CD4-positive, alpha-beta T cell treated with Interleukin-12 subunit alpha and Interleukin-12 subunit beta, for 1 hour (primary cell): ENCODE measurements at places on chromosomes 3 and 15.
A peak's percentile ranks its signal among the peaks of the same experiment; 100 is the strongest.

- no peak for DNase-seq
Observed at GRCh38 chr3:33991673-33992072, 193.2 kb downstream of the PDCD6IP start.

GRCh38 chr15:84949845-84950569, 31.6 kb upstream of the PDE8A start:
- DNase-seq, result no peak

GRCh38 chr3:50436114-50436674, 67.2 kb downstream of the CACNA2D2 start:
- peak; percentile 82 for DNase-seq

DNA sequence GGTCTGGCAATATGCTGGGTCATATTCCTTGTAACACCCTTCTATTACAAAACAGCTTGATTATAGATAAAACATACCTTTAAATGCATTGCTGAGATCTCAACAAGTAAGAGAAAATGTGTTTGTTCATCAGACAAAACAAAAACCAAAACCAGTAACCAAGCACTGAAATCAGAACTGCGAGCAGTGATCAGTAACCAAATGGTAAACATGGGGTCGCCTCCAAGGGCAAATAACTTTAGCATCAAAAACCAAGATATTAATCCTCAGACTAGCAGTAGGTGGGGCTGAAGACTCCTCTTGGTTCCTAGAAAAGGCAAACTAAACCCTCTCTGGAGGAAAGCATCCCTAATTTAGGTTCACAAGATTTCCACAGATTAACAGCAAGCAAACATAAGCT, 6.6 kb upstream of the HESX1 start:
- no peak for DNase-seq

DNA sequence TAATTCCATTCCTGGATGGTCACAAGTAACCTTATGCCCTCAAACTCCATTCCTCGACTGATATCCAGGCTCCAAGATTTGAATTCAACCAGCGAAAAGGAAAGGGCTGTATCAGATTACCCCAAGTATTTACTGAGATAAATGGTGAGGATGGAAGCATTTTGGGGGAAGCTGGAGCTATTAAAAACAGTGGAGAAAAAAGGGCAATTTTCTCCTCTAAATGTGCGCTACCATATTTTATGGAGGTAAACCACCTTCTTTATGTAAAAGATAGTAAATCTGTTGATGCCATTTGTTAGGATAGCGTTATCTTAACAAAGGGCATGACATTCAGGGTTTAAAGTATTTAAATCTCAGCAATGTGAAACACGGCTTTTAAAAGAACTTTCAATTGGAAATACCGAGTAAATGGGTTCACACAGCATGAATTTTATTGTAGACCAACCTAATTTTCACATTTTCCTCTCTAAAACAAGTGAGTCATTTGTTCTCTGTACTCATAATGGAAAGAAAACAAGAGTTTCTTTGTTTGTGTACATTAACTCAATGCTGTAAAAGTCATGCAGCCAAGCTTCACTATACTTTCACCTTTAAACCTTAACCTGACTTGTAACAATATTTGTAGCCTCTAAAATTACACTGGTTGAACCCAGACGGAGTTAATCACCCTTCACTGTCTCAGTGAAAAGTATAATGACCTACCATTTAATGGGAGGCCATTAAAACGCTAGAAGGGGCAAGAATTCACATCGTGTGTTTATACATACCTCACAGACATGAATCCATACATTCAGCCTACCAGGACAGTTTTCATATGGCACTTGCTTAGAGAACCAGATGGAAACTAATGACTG, 773.4 kb downstream of the ROBO1 start:
- DNase-seq, result no peak

- DNase-seq, result no peak
Observed at GRCh38 chr15:77144492-77145070, 73.7 kb upstream of the TSPAN3 start.

- no peak for DNase-seq
Observed at GRCh38 chr15:93895976-93896770, 335.2 kb upstream of the MCTP2 start.

GRCh38 chr3:88668180-88668579, 439.2 kb upstream of the EPHA3 start:
- no peak for DNase-seq

GRCh38 chr15:30023798-30024295, 58.9 kb upstream of the GOLGA8J start:
- no peak for DNase-seq

- no peak for DNase-seq
Observed at GRCh38 chr3:37992271-37993066, 1.9 kb downstream of the VILL start.

DNA sequence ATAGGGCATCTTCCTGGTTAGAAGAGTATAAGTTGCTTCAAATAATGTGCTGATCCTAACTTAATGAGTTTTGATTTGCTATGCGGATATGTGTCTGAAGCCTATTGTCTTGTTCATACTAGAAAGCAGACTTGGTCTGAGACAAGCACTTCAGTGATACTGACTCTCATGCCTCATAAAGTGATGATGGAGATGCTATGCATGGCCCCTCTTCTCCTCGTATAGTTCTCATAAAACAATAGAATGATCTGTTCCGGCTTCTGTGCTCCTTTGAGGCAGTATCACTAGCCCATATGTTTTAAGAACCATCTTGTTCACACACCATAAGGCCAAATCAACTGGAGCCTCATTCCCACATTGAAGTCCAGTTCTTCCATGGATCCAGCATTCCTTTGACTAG, 222.1 kb downstream of the LRTM1 start:
- DNase-seq, result no peak

- no peak for DNase-seq
Observed at GRCh38 chr15:50718700-50719125, 32.1 kb upstream of the TRPM7 start.

- no peak for DNase-seq
Observed at GRCh38 chr3:139909811-139910210, 25.2 kb upstream of the CLSTN2 start.

GRCh38 chr3:22843854-22844253, 359.3 kb upstream of the UBE2E2 start:
- no peak for DNase-seq

GRCh38 chr3:24622138-24622537, 127.5 kb upstream of the THRB start:
- DNase-seq, result no peak

DNA sequence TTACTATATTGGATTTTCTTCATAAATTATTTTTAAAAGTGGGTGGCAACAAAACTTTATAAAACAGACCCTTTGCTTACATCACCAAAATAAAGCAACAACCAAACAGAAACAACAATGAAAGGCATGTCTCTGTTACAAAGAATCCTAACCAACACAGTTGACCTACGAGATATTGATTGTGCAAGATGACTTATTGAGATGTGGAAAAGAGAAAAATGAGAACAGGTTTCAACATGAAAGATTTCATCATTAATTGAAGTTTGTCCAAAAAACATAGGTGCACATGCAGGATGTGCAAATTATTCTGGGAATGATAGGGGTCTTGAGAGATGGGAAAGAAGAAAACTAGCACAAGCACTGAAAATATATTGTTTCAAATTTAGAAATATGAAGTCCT, 9.0 kb downstream of the GMNC start:
- no peak for DNase-seq

- no peak for DNase-seq
Observed at GRCh38 chr3:10615715-10616114, 110.3 kb upstream of the ATP2B2 start.

GRCh38 chr3:136783708-136784191, 31.6 kb upstream of the STAG1 start:
- no peak for DNase-seq

GRCh38 chr3:123138839-123139444, 62.8 kb upstream of the SEC22A start:
- DNase-seq, result no peak

GRCh38 chr3:106850437-106850836, 526.8 kb upstream of the CCDC54 start:
- DNase-seq, result no peak

GRCh38 chr3:65443739-65444446, 594.8 kb downstream of the MAGI1 start:
- DNase-seq, result no peak

DNA sequence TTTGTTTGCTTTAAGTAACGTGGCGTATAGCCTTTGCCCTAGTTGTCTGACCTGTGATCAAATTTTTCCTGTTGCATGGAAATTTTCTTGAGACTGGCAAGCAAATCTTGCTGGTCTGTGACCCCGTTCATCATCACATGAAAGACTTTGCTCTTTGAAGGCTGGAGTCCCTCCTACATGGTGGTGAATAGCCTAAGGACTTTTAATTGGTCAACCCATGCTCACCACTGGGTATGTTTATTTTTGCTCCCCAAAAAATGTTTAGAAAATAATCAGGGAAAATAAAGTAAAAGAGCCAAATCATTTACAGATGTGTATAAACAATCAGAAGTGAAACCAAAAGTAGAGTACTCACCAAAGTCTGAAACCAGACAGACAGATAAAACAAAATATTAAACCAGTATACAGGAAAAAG, 1075.3 kb upstream of the ALCAM start:
- DNase-seq, result peak; percentile 5

DNA sequence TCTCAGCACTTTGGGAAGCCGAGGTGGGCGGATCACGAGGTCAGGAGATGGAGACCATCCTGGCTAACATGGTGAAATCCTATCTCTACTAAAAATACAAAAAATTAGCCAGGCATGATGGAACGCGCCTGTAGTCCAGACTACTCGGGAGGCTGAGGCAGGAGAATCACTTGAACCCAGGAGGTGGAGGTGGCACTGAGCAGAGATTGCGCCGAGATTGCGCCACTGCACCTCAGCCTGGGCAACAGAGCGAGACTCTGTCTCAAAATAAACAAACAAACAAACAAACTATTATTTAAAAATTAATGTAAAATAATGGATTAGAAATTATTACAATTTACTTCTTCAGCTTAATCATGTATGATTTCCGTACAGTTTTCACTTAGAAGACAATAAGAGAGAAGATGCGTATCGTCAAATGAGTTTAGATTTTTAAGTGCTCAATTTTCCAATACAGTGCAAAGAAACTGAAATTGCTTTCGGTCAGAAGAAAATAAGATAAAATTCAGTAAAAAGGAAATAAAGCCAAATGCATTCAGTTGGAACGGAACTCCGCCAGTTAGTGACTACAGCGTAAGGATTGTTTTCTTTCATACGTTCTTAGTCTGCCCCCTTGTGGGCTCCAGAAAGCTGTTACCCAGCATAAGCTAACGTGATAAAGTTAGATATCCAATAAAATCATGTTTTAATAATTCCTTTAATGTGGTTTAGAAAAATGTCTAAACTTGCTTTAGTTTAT, 24.8 kb downstream of the AADAC start:
- DNase-seq, result peak; percentile 41

GRCh38 chr15:75033809-75034208, 10.4 kb downstream of the PPCDC start:
- DNase-seq, result no peak

DNA sequence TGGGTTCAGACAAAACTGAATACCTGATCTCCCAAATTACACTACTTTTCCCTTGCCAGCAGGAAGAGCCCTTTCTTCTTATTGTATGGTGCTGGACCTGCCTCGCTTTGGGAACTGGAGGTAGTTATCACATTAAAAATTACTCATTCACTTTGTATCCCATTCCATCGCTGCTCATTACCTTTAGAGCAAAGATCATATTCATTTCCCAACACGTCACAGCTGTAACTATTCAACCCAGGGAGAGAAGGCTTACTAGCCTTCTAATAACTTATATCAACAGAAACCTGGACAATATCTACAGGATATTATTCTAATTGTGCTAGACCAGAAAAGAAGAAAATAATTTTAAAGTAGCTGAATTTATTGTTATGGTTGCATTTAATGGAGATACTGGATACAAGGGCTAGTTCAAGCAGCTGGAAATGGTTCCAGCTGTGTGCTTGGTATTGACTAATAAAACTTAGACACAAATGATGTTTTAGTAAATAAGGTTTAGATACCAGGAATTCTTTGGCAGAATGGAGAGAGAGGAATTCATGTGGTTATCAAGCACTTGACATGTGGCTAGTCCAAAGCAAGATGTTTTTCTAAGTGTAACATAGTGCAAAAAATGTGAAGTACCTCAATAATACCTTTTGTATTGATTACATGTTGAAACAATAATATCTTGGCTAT, 656.3 kb downstream of the ROBO1 start:
- DNase-seq, result no peak

DNA sequence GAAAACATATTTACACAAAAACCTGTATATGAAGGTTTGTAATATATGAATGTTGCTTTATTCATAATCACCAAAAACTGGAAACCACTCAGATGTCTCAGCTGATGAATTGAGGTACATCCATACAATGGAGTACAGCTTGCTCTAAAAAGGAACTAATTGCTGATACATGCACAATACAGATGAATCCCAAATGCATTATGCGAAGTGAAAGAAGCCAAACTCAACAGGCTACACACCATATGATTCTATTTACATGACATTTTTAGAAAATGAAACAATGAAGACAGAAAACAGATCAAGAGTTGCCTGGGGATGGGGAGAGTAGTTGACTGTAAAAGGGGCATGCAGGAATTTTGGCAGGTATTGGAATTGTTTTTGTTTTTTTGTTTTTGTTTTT, 95.5 kb downstream of the IQCH start:
- DNase-seq, result no peak

- no peak for DNase-seq
Observed at GRCh38 chr3:141067206-141067974, 16.2 kb downstream of the SPSB4 start.

DNA sequence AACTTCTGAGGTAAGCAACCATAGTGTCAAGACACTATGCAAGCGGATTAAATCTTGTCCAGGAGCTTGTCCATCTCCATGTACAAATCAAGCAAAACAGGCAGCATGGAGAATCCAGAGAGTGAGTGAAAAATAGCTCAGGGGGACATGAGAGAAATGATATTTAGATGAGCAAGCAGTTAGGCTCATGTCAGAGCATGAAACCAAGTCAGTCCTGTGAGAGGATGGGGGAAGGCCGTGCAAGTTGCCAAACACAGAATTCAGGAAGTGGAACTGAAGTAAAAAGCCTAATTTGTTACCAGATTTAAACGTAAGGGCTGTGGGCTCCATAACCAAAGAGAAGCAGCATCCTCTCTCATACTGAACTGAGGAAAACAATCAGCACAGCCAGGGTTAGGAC, 995.9 kb downstream of the MCTP2 start:
- DNase-seq, result no peak

- no peak for DNase-seq
Observed at GRCh38 chr15:67818464-67818863, 6.8 kb upstream of the SKOR1 start.

GRCh38 chr3:43852066-43852465, 161.3 kb downstream of the ABHD5 start:
- DNase-seq, result no peak

DNA sequence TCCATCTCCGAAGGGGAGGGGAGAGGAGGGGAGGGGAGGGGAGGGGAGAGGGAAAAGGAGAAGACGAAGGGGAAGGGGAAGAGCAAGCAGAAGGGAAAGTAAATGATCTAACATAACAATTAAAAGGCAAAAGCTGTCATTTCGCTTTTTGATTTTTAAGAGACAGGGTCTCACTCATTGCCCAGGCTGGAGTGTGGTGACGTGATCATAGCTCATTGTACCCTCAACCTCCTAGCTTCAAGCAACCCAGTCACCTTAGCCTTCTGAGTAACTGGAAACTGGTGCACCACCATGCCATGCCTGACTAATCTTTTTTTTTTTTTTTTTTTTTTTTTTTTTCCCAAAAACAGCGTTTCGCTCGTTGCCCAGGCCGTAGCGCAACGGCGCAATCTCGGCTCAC, 22.6 kb downstream of the ADAM10 start:
- no peak for DNase-seq
